ENCODE measurements at places on chromosomes 3 and 15.

GRCh38 chr3:86245360-86245759 lies 745.6 kb downstream of the VGLL3 start:
- DNase-seq, result peak; percentile 14

DNA sequence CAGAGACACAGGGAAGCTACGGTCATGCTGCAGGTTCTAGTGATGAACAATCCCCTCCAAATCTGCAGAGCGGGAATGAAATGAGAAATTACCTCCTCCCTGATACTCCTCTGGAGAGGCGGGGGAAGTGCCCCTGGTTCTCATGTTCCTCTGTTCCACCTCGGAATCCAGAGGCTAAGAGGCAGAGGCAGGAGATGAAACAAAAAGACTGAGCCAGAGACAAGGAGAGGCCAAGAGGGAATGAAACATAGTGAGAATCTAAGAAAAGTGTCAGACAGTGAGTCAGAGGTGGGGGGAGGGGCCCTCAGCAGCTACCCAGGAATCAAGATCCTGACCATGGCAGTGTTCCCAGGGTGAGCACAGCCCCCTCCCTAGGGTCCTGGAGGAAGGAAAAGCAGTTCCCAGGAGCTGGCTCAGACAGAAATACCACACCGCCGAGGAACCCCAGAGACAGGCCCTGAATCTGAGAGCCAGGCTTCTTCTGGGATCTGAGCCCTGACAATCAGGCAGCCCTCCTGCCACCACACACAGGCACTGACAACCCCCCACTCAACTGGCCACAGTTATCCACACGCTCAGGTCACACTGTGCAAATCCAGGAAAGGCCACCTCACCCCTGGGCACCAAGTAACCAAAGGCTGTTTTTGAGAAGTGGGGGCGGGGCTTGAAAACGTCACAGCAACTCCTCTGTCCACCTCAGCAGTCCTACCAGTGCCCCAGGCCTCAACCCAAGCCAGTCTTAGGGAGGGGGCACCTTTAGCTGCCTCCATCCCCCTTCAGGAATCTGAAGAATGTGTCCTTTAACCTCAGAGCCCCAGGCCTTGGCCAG lies 2.4 kb downstream of the CSRNP1 start:
- DNase-seq, result peak; percentile 62

DNA sequence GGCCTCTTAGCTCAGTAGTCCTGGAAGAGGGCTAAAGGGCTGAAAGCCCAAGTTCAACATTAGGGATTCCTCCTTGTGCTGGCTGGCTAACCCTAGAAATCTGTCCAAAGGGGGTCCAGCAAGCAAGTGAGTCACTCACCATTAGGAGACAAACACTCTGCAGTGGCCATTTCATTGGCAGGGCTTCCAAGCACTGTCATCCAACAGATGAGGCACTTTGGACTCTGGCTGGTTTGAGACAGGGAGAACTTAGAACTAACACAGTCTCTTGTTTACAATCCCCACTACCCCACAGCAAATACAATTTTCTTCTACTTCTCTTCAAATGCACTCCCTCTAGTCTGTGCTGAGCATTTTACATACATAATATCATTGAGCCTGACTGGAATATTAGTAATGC lies 10.1 kb upstream of the WNT5A start:
- no peak for DNase-seq

GRCh38 chr15:79620112-79620857 lies 188.1 kb downstream of the MINAR1 start:
- no peak for DNase-seq

DNA sequence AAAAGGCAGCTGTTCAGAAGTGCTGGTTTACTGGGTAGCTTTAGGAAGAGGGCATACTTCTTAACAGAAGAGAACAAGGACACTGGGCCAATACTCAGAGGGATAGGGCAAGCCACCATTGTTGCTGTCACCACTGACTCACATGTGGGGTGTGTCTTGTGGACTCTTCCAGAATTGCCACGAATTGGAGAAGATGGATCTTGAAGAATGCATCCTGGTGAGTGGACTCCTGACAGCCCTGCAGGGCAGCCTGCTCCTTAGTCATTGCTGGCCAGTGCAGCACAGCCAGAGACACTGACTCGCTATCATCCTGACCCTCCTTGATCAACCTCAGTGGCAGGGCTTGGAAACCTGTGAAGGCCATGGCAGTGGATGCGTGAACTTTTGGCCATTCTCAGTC lies 62.3 kb downstream of the UBP1 start:
- no peak for DNase-seq

DNA sequence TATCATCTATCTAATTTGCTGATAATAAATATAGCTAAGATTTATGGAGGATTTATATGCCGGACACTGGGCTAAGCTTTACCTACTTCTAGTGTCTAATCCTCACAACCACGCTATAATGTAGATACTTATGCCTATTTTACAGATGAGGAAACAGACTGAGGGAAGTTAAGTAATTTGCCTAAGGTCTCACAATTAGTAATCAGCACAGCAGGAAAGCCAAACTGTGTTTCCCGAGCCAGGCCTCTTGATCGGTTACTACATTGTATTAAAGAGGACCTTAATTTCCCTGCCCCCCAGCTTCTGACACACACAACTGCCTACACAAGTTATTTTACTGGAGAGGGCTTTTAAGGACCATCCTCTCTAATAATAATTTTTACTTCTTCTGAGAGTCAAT lies 40.9 kb downstream of the ONECUT1 start:
- no peak for DNase-seq

DNA sequence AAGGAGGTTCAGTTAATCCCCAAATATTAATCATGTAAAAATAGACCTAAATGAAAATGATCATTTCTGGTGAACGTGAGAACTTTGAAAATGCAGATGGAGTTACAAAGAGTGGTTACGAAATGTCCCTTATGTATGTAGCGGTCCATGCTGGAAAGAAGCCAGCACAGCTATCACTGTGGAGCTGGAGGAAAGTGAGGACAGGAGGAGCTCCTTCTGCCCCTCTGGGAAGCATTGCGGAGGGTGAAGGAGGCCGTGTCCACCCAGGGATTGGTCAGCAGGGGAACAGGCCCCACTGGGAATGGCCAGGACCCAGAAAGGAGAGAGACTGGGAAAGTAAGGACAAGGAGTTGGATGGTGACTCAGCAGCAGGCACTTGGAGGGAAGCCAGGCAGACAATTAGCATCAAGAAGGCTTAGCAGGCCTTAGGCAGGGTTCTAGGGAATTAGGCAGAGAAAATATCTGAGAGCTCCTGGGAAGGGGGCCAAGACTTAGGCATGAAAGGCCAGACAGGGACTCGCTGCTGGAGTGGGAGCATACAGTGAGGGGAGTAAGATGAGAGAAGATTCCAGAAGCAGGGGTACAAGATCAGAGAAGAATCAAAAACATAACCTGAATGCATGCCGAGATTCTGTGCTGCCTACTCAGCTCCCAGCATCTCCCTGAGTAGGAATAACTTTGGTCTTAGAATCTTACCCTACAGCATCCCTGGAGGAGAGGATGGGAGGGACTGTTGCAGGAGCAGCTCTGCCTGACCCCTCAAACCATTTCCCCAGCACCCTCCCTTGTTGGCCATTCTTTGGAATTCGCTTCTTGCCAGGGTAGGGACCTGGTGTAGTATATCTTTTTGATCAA lies 171.0 kb upstream of the UMPS start:
- DNase-seq, result peak; percentile 64

DNA sequence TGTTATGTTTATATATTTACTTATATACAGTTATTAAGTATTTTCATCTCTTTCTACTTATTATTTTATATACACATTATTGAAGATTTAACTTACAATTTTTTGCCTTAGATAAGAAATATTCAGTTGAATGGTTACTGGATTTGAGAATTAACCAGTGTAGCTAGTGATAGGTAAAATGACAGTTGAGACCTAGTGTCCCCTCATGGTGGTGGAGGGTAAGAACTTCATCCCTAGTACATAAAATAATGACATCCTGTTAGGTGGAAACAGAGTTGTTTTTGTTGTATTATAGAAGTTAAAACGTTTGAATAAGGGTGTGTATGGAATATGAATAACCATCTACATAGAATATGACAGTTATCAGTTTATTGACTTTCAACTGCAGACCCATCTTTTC lies 1152.4 kb upstream of the ALCAM start:
- no peak for DNase-seq

- no peak for DNase-seq
Measured at GRCh38 chr3:65761446-65762234, 277.1 kb downstream of the MAGI1 start.

DNA sequence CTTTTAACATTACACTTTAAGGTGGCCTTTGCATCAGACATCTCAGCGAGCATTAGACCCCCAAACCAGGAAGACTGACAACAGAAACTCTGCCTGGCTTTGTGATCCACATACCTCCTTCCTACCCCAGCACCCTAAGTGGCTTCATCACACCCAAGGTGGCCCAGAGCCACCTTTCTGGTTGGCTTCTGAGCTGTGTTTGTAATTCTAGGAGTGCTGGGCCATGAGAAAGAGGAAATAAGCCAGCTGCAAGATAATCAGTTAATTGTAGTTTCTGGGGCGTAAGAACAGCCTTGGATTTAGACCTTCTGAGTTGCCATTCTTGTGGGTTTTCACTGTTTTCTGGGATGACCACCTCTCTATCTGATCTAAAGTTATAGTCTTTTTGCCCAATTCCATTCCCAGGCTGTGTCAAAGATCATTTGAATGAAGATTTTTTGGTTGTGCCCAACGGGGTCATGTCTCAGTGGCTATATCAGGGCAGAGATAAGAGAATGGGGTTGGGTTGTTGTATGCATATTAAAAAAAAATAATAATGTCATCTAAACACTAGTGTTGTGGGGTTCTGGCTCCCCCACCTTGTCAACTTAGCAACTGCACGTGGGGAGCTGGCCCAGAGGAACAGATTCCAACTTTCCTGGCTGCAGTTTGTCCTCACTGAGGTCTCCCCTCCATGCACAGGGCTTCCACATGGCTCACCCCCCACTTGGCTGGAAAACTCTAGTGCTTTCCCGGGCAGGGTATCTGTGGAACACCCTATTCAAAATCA lies 234.8 kb upstream of the WNT5A start:
- DNase-seq, result peak; percentile 28

GRCh38 chr3:159897331-159898075 lies 91.1 kb upstream of the IL12A start:
- DNase-seq, result no peak

GRCh38 chr3:139466360-139466759 lies 10.0 kb downstream of the RBP2 start:
- no peak for DNase-seq

- no peak for DNase-seq
Measured at GRCh38 chr3:41224120-41224806, 25.0 kb downstream of the CTNNB1 start.

- no peak for DNase-seq
Measured at GRCh38 chr3:188779281-188779980, 392.3 kb upstream of the TPRG1 start.

- no peak for DNase-seq
Measured at GRCh38 chr3:144865948-144866347, 894.3 kb downstream of the DIPK2A start.

- no peak for DNase-seq
Measured at GRCh38 chr15:68733666-68734065, 87.0 kb downstream of the ANP32A start.

DNA sequence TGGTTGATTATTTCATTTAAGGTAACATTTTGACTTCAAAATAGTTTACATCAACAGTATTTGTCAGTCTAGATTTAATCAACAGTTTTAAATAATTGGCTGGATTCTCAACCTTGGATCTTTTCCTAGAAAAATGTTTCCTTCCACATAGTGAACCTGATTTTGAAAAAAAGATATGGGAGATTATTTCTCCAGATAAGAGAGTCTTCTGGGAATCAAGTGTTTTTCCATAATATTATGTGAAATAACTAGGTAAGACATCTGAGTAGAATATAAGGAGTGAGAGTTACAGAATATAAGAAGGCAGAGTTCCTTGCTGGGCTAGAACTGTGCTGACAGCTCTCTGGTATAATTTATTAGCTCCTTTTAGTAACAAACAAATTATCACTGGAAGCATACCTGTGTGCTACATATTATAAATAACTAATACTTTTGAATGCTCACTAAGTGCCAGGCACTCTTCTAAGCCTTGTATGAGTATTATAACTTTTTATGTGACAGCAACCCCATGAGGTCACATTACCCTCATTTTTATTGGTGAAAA lies 18.8 kb upstream of the TNFSF10 start:
- DNase-seq, result no peak

DNA sequence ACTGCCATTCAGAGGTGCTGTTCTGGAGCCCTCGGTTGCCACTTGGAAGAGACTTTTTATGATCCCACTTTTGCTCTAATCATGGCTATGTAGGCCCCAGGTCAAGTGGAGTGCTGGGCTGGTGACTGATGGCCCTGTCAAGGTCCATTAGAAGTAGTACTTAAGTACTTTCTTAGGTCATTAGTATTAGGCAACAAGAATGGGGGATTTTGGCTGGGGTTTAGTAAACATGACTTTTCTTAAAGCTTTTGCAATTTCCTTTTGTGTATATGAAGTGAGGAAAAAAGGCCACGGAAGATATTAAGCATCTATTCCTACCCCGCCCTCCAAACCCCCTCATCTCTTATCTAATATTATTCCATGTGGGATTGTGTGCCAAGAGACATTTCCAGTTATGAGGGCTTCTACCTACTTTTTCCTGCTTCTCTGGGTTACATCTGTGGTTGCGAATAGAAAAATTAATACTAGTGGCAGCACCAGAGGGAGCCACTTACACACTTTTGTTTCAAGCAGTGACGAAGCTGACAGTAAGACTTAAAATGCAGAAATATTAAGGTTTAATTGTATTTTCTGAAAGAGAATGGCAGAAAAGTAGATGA lies 13.9 kb downstream of the NLGN1 start:
- DNase-seq, result peak; percentile 56

DNA sequence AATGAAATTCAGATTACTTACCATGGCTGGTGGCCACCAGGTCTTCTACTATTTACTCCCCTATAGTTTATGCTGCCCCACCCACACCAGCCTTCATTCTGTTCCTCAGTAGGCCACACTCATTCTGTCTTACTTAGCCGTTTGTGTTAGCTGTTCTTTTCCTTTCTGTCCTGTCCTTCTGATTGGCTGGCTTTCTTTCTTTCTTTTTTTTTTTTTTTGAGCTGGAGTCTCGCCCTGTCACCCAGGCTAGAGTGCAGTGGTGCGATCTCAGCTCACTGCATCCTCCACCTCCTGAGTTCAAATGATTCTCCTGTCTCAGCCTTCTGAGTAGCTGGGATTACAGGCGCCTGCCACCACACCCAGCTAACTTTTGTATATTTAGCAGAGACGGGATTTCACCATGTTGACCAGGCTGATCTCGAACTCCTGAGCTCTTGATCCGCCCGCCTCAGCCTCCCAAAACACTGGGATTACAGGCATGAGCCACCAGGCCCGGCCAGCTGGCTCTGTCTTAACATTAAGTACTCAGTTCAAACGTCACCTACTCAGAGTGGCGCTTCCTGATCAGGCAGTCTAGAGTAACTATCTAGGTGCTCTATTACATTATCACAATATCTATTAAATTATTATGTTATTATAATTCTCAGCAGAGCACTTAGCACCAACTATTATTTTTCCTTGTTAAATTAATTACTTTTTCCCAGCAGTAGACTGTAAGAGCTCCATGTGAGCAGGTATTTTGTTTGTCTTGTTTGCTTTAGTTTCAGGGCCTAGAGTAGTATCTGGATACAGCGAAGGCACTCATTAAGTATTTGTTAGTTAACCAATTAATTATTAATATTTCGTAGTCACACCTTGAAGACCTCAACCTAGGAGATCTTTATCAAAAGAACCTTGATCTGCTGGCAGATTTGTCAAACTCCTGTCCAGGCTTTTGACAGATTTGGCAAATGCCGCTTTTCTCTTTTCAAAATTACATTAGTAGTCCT lies 6.4 kb downstream of the CMSS1 start:
- DNase-seq, result no peak
